Cardiac fibroblast (primary cell): ENCODE measurements at places on chromosomes 3 and 15.

DNA sequence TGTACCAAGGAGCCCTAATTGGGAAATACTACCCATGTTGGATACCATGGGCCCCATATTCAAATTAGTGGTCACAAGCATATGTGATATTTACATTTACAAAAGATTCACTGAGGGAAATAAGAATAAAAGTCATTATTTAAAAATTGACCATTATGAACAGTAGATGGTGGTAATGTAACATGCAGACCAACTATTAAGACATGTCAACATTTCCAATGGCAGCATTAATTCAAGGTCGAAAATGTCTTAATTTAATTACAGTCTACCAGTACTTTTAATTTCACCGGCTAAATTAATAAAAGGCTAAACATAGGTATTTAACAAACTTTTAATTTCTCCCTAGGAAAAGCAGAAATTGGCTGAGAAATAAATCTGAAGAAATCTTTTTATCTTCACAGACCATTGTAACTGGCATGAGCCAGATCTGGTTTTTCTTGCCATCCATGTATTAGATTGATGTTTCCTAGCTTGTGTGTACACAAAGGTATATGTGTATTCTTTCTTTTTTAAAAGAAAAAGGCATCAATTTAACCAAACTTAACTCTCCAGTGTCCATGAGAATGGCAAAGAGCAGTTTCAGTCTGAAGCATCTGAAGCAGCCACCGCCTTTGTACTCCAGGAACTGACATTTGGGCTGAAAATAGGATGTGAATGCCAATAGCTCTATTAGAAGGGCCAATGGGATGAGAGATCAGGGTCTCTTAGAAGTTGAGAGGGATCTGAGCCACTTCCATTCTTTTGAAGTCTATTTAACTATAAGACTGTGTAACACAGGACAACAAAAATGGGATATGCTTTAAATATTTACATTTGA, 26.6 kb downstream of the NEK11 start:
- peak; percentile 54 for DNase-seq

- peak; percentile 65 for DNase-seq
These were observed 424.1 kb downstream of the ZNF385D start for GRCh38 chr3:21326704-21327475.

DNA sequence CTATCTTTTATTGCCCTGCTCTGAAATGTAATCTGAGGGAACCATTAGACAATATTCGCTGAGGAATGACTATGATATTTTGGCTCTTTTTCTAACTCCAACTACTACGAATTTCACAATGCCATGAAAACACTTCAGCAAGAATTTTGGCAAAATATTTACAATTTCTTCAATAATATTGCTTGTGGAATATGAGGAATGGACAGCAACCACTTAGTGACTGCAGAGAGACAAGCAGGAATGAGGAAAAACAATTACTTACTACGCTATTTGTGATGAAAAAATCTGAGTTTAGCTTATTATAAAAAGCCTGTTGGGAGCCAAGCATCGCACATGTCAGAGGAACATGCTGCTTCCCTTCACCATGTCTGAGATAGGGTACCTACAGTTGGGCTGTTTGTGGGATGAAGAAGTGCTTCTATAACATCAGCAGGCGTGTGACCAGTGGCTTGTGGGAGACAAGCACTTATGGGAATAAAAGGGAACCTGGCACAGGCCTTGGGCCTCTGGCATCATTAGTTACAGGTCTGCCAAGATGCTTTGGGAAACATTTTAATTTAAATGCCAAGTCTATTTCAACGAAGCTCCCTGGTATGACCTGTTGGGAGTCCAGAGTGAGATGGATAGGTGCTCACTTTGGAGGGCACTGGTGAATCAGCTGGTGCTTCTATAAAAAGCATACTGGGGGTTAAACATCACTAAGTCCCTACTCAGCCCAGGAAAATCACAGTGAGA, 2.7 kb upstream of the PLCL2 start:
- DNase-seq: no peak

DNA sequence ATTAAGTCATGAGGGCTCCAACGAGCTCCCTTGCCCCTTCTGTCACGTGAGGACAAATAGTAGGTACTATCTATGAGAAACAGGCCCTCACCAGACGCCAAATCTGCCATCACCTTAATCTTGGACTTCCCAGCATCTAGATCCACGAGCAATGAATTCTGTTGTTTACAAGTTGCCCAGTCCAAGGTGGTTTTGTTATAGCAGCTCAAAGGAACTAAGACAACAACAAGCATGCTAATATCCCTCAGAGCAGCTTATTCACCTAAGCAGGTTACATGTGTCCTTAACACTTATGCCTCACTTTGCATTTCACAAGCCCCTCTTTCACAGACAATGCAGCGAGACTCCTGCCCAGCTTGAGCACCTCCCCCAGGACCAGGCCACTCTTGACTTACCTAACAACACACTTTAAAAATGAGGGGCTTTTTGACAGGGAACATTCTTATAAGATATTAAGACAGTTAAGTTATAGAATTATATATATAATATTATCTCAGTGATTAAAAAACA, 219.5 kb downstream of the PLCH1 start:
- DNase-seq: no peak
